Spleen (tissue), 13 donors: ENCODE measurements at places on chromosomes 5 and 9. TPM values are rescaled to one million over a fixed set of nuclear protein-coding genes. Genes with fewer than 3 reads are reported as not detected.

- no peak for DNase-seq
- no peaks in the 10 kb centered on the region for H3K4me1 ChIP-seq
- no peak overlapping the region for H3K4me3 ChIP-seq
- no peak overlapping the region for H3K27ac ChIP-seq
- H3K27me3 ChIP-seq, result no peaks in the 10 kb centered on the region
- H3K36me3 ChIP-seq, result no peaks in the 10 kb centered on the region
Measured at GRCh38 chr5:44497606-44498005, 108.4 kb upstream of the FGF10 start.

DNA sequence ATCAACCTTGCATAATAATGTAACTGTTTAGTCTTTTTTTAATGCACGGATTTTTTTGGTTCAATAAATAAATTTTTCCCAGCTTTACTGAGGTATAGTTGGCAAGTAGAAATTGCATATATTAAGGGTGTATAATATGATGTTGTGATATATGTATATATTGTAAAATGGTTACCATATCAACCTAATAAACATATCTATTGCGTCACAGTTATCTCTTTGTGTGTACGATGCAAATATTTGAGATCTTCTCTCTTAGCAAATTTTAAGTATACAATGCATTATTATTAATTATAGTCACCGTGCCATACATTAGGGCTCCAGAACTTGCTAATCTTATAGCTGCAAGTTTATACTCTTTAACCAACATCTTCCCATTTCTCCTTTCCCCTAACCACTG is 57.2 kb upstream of the TMEM161B start:
- DNase-seq, result no peak
- no peak overlapping the region for H3K27ac ChIP-seq
- H3K4me3 ChIP-seq, result no peak overlapping the region
- H3K36me3 ChIP-seq, result no peaks in the 10 kb centered on the region

DNA sequence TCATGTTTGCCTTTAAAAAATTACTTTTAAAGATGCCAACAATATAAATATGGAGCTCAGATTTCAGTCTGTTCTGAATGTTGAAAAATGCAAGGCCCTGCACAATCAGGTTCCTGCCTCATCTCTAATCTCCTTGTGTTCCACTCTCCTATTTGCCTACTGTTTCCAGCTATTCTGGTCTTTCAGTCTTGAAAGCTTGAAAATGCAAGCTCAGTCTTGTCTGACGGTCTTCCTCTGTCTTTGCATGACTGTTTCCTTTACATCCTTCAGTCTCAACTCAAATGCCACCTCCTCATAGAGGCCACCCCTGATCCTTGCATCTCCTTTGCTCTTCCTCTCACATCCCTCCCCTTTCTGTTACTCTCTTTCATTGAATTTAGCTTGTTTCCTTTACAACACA is 354.9 kb downstream of the KIF4B start:
- H3K4me3 ChIP-seq, result no peak overlapping the region
- no peak overlapping the region for H3K27ac ChIP-seq
- DNase-seq, result no peak
- no peaks in the 10 kb centered on the region for H3K4me1 ChIP-seq
- H3K36me3 ChIP-seq, result no peaks in the 10 kb centered on the region
- no peaks in the 10 kb centered on the region for H3K27me3 ChIP-seq

- H3K4me1 ChIP-seq, result no peaks in the 10 kb centered on the region
- H3K27me3 ChIP-seq, result no peaks in the 10 kb centered on the region
- no peak overlapping the region for H3K27ac ChIP-seq
- no peak overlapping the region for H3K4me3 ChIP-seq
Measured at GRCh38 chr5:27158775-27159174, 120.4 kb upstream of the CDH9 start.

DNA sequence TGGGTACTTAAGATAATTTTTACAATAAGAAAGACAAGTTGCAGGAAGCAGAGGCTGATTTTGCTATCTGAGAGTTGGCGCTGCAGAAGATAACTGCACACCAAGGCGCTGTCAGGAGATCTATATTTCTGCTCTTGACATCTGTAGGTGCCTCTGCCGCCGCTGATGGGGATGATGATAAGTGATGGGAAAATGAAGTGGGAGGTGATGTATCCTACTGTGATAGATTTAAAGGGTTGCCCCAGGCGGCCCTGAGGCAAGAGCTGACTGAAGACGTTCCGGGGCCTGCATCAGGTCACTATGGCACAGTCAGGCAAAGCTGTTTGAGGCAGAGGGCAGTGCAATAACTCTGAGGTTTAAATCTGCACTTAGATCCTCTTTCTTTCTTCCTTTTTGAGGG is 78.1 kb downstream of the SNCAIP start:
- no peaks in the 10 kb centered on the region for H3K4me1 ChIP-seq
- DNase-seq, result no peak
- H3K27ac ChIP-seq, result no peak overlapping the region
- no peaks in the 10 kb centered on the region for H3K36me3 ChIP-seq

The WNK2 gene
- total RNA-seq, result 19.8 TPM

GRCh38 chr9:105859428-105860091 is 165.2 kb downstream of the TMEM38B start:
- H3K27me3 ChIP-seq, result no peaks in the 10 kb centered on the region
- H3K27ac ChIP-seq, result no peak overlapping the region
- H3K4me1 ChIP-seq, result no peaks in the 10 kb centered on the region
- DNase-seq, result no peak
- no peak overlapping the region for H3K4me3 ChIP-seq

The EQTN gene
- total RNA-seq, result 1.3 TPM

DNA sequence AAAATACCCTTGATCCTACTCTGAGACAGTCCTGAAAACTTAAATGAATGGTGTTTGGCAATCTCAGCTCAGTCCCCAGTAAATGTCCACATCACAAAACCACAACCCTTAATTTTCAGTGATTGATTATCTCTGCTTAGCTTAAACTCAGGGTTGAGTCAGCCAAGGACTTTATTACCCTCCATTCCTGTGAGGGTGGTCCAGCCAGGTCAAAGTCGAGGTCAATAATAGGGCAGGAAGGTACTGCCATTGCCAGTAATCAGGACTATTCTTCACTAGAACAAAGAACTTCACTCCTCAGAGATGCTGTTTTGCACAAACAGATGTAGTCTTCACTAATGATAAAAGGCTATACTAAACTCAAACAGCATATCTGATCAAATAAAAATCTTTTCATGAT is 499.4 kb downstream of the ISL1 start:
- no peak for DNase-seq
- H3K27me3 ChIP-seq, result no peaks in the 10 kb centered on the region
- H3K4me3 ChIP-seq, result no peak overlapping the region

The AK3 gene
- total RNA-seq, result 60.5 TPM

The SLC6A18 gene
- total RNA-seq, result not detected

DNA sequence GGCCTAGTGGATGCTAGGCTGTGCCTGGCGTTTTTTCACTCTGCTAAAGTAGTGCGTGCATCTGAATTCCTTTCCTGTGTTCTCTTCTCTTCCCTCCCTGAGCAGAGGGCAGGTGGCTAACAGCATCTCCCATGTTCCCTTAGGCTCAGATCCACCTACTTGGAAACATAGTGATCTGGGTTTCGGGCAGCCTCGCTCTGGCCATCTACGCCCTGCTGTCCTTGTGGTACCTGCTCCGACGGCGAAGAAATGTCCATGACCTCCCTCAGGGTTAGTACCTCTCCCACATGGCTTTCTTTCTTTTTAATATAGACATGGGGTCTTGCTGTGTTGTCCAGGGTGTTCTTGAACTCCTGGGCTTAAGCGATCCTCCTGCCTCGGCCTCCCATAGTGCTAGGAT is 9.9 kb downstream of the UCK1 start:
- no peak overlapping the region for H3K4me3 ChIP-seq
- H3K27me3 ChIP-seq, result no peaks in the 10 kb centered on the region
- no peaks in the 10 kb centered on the region for H3K4me1 ChIP-seq
- H3K36me3 ChIP-seq, result peaks cover 80% of the 10 kb centered on the region
- no peak for DNase-seq

GRCh38 chr5:139693676-139694364 is 45.7 kb downstream of the CXXC5 start:
- DNase-seq, result no peak
- H3K27ac ChIP-seq, result no peak overlapping the region
- H3K4me3 ChIP-seq, result no peak overlapping the region
- H3K27me3 ChIP-seq, result peaks cover 4% of the 10 kb centered on the region
- no peaks in the 10 kb centered on the region for H3K36me3 ChIP-seq
- peaks cover 33% of the 10 kb centered on the region for H3K4me1 ChIP-seq

DNA sequence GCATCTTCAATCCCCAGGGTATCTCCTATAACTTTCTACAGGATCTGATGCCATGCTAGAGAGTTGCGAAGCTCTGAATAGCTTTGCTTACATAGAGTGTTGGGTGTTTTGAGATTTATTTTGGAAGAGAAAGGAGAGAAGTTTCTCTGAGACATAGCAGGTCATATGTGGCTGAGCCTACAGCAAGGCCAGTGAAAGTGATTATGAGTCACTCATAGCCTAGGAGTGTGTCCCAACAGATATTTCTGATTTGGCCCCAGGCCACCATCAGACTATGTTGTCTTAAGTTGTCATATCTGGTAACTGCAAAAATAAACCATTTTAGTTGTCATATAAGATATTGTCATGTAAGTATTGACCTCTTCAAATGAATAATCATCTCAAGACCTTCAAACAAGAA is 132.0 kb upstream of the RAI14 start:
- no peaks in the 10 kb centered on the region for H3K27me3 ChIP-seq
- H3K4me1 ChIP-seq, result peaks cover 15% of the 10 kb centered on the region
- no peak overlapping the region for H3K4me3 ChIP-seq
- DNase-seq, result no peak

The GHR gene
- total RNA-seq, result 4.6 TPM

The CAMK2A gene
- total RNA-seq, result 0.75 TPM

DNA sequence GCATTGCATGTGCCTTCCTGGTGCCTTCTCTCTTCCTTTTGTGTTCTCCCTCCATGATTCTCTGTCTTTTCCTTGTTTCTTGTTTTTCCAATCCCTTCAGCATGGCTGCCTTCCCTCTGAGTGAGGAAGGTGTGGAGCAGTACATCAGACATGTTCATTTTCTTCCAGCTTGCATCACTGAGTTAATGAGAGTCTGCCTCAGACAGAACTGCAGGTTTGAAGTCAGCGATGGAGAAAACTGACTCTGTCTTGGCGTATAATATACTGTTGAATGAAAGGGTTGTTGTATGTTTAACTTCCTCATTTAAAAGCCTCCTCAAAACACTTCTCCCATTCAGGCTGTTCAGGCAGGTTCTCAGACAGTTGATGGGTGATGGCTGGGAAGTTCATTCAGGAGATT is 129.3 kb downstream of the KDM4C start:
- DNase-seq, result no peak
- no peak overlapping the region for H3K4me3 ChIP-seq
- H3K27ac ChIP-seq, result no peak overlapping the region
- no peaks in the 10 kb centered on the region for H3K36me3 ChIP-seq
- peaks cover 12% of the 10 kb centered on the region for H3K4me1 ChIP-seq
- H3K27me3 ChIP-seq, result no peaks in the 10 kb centered on the region

The SLC34A3 gene
- total RNA-seq, result not detected

The TRIM7 gene
- total RNA-seq, result 3.1 TPM

The CCL28 gene
- 17.1 TPM for total RNA-seq

The GABRA6 gene
- not detected for total RNA-seq

The PIP5KL1 gene
- 3.6 TPM for total RNA-seq

The CSF2 gene
- total RNA-seq, result not detected

The SLC6A19 gene
- not detected for total RNA-seq

- peaks cover 4% of the 10 kb centered on the region for H3K4me1 ChIP-seq
- DNase-seq, result no peak
- H3K4me3 ChIP-seq, result no peak overlapping the region
- H3K27me3 ChIP-seq, result no peaks in the 10 kb centered on the region
Measured at GRCh38 chr5:140671472-140672125, 1.8 kb downstream of the DND1 start.

GRCh38 chr5:133371371-133372155 is 240.8 kb downstream of the FSTL4 start:
- no peak overlapping the region for H3K4me3 ChIP-seq
- H3K4me1 ChIP-seq, result no peaks in the 10 kb centered on the region
- no peak for DNase-seq

DNA sequence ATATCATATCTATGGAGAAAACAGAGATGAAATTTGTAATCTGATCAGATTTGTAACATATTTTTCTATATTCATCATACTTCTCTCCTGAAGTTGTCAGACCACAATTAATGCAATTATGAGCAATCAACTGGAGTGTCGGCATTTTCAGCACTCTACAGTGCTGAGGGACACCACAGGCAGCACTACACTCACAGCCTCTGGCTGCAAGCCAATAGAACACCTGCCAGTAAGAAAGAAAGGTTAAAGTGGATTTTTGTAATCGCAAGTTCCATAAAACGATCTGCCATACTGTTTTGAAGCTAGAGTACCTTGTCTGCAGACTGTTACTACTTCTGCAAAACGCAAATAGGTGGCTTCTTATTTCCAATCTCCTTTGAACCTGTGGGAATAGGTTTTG is 147.6 kb downstream of the ADAMTS6 start:
- DNase-seq, result no peak
- H3K27ac ChIP-seq, result no peak overlapping the region
- H3K4me3 ChIP-seq, result no peak overlapping the region
- no peaks in the 10 kb centered on the region for H3K27me3 ChIP-seq
- H3K4me1 ChIP-seq, result no peaks in the 10 kb centered on the region

DNA sequence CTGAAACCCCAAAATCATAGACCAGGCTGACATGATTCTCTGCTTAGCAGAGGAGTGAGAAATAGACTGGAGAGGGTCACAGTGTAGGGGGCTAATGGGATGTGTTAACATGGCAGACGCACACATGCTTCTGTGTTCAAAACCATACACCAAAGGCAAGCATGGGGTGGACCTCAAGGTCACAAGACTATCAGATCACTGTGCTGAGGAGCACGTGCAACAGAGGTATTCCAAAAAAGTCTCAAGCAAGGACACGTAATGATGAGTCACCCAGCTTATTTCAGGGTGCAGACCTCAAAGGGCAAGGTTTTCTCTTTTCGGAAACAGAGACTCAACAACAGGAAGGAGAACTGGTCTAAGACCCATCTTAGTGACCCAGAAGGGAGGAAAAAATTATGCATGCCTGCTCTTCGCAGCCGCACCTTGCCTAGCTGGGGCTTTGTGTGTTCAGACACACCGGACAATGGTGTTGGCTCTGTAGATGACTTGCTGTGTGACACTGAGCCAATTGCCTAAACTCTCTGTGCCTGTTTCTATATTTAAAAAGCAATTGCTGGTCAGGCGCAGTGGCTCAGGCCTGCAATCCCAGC is 20.3 kb downstream of the WHRN start:
- H3K27ac ChIP-seq, result no peak overlapping the region
- H3K27me3 ChIP-seq, result no peaks in the 10 kb centered on the region
- no peak overlapping the region for H3K4me3 ChIP-seq
- no peak for DNase-seq
- no peaks in the 10 kb centered on the region for H3K36me3 ChIP-seq

GRCh38 chr5:150578781-150579461 is 61.5 kb upstream of the SYNPO start:
- no peak overlapping the region for H3K4me3 ChIP-seq
- no peaks in the 10 kb centered on the region for H3K36me3 ChIP-seq
- H3K27me3 ChIP-seq, result no peaks in the 10 kb centered on the region
- no peak for DNase-seq
- H3K4me1 ChIP-seq, result peaks cover 9% of the 10 kb centered on the region

- no peak overlapping the region for H3K4me3 ChIP-seq
- H3K4me1 ChIP-seq, result no peaks in the 10 kb centered on the region
- no peak for DNase-seq
- no peaks in the 10 kb centered on the region for H3K36me3 ChIP-seq
Measured at GRCh38 chr5:168039566-168040248, 251.7 kb upstream of the WWC1 start.
